ENCODE measurements at places on chromosomes 1 and 21. TPM values are rescaled to one million over a fixed set of nuclear protein-coding genes. Genes with fewer than 3 reads are reported as not detected.

- H3K36me3 ChIP-seq, result no peaks in the 10 kb centered on the region
- DNase-seq, result no peak
- no peaks in the 10 kb centered on the region for H3K27me3 ChIP-seq
- H3K27ac ChIP-seq, result no peak overlapping the region
- no peaks in the 10 kb centered on the region for H3K4me1 ChIP-seq
Observed at GRCh38 chr1:94526152-94526980, 15.2 kb downstream of the F3 start.

DNA sequence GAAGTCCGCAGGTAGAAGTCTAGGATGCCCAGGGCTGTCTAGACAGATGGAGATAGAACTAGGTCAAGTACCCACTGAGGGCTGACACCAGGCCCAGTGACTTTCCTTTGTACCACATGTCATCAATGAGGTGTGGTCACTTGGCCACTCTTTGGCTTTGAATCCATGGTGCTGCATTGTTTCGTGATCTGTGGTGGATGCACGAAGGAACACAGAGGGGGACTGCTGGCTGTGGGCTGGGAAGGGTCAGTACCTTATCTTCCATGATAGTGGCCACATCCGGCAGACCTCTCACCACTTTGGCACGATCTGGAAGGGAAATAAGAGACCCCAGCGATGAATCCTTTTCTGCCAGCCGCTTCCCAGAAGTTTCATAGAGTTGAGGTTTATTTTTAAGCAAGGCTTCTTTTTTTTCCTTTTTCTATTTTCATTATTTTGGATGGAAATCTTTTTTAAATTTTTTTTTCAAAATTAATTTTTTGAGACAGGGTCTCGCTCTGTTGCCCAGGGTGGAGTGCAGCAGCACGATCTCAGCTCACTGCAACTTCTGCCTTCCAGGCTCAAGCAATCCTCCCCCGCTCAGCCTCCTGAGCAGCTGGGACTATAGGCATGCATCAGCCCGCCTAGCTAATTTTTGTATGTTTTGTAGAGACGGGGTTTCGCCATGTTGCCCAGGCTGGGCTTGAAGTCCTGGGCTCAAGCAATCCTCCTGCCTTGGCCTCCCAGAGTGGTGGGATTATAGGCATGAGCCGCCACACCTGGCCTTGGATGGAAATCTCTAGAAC lies 53.1 kb downstream of the MYOM3 start:
- H3K4me1 ChIP-seq, result no peaks in the 10 kb centered on the region
- H3K4me3 ChIP-seq, result no peak overlapping the region
- H3K27me3 ChIP-seq, result no peaks in the 10 kb centered on the region
- no peaks in the 10 kb centered on the region for H3K36me3 ChIP-seq

FLG2 gene
- not detected for total RNA-seq

DNA sequence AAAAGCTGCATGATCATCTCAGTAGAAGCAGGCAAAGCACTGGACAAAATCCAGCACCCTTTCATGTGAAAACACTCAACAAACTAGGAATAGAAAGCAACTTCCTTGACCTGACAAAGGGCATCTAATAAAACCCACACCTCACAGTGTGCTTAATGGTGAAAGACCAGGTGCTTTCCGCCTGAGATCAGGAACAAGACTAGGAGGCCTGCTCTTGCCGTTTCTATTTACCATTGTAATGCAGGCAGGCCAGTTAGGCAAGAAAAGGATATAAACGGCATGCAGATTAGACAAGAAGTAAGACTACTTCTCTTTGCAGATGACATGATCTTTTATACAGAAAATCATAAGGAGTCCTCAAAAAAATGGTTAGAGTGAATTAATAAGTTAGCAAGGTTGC lies 37.2 kb downstream of the SLC37A1 start:
- peaks cover 23% of the 10 kb centered on the region for H3K36me3 ChIP-seq
- peak; percentile 51 for DNase-seq
- peak overlapping the region; percentile 43 for H3K27ac ChIP-seq
- H3K4me1 ChIP-seq, result no peaks in the 10 kb centered on the region
- H3K27me3 ChIP-seq, result no peaks in the 10 kb centered on the region

KIAA0040 gene
- 23.7 TPM for total RNA-seq

- H3K36me3 ChIP-seq, result no peaks in the 10 kb centered on the region
- no peaks in the 10 kb centered on the region for H3K4me1 ChIP-seq
- DNase-seq, result no peak
Observed at GRCh38 chr1:199898654-199899053, 128.9 kb upstream of the NR5A2 start.

- DNase-seq, result no peak
- H3K4me3 ChIP-seq, result no peak overlapping the region
- no peaks in the 10 kb centered on the region for H3K27me3 ChIP-seq
- no peaks in the 10 kb centered on the region for H3K4me1 ChIP-seq
Observed at GRCh38 chr1:106619080-106619826, 437.2 kb upstream of the PRMT6 start.

CRYAA gene
- total RNA-seq, result not detected

- no peak overlapping the region for H3K4me3 ChIP-seq
- no peak for DNase-seq
- H3K4me1 ChIP-seq, result no peaks in the 10 kb centered on the region
- H3K27me3 ChIP-seq, result no peaks in the 10 kb centered on the region
- no peaks in the 10 kb centered on the region for H3K36me3 ChIP-seq
- no peak overlapping the region for H3K27ac ChIP-seq
Observed at GRCh38 chr1:115363171-115363570, 25.1 kb upstream of the NGF start.

- H3K4me1 ChIP-seq, result no peaks in the 10 kb centered on the region
- no peak overlapping the region for H3K4me3 ChIP-seq
- no peaks in the 10 kb centered on the region for H3K27me3 ChIP-seq
- no peaks in the 10 kb centered on the region for H3K36me3 ChIP-seq
Observed at GRCh38 chr1:103194060-103194459, 85.7 kb upstream of the COL11A1 start.

DNA sequence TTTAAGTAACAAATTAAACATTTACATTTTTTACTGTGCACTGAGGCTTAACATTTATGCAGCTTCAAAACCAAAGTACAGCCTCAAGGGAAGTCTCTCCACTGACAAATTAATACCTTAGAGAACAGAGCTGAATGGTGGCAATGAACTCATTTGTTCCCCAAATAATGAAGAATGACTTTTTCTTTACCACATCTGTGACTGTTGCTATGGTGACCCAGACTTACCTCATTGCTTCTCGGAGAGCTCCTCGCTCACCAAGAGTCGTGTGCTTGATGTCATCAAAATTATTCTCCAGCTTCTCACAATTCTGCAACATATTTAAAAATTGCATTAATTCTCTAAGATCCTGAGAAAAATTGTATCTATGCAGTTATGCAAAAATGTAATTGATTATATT lies 92.9 kb downstream of the DPYD start:
- no peak overlapping the region for H3K27ac ChIP-seq
- H3K4me3 ChIP-seq, result no peak overlapping the region
- no peaks in the 10 kb centered on the region for H3K27me3 ChIP-seq
- no peak for DNase-seq

DNA sequence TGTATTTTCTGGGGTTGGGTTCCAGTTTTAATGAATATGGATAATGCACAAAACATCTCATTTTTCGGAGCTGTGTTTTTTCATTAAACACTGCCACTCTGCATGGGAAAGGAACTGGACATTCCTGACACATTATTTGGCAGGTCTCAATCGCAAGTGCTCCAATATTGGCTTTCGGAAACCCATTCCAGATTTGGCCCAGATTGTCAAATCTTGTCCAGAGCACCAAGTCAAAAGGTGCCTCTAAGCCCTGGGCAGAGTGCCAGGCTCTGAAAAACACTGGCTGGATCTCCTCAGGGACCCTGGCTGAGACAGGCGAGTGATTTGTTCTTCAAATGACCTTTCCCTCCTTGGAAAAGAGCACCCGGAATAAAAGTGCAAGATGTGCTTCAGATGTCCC lies 68.4 kb upstream of the MRPS6 start:
- no peak overlapping the region for H3K4me3 ChIP-seq
- H3K27ac ChIP-seq, result no peak overlapping the region
- DNase-seq, result no peak

DNA sequence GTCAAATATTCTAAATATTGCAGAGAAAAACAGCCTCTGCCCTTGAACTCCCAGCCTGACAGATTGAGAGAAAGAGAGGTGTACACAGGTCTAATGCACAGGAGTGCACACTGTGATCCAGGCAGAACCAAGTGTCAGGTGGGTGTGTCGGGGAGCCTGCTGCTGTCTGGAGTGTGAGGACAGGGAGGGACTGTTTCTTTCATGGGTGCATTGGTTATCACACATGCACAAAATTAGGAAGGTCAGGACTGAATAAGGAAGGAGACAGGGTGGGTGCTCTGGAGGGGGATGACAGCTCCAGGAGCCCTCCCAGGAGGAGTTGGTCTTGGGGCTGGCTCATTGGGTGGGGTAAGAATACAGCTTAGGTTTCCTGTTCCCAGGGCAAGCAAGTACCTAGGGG lies 13.3 kb upstream of the PINK1 start:
- H3K4me3 ChIP-seq, result no peak overlapping the region
- no peaks in the 10 kb centered on the region for H3K36me3 ChIP-seq
- H3K4me1 ChIP-seq, result no peaks in the 10 kb centered on the region

MAN1A2 gene
- total RNA-seq, result 27.9 TPM

GRCh38 chr1:45016090-45016697 lies 4.1 kb downstream of the UROD start:
- no peaks in the 10 kb centered on the region for H3K36me3 ChIP-seq
- H3K4me1 ChIP-seq, result peaks cover 4% of the 10 kb centered on the region
- H3K27ac ChIP-seq, result no peak overlapping the region
- H3K27me3 ChIP-seq, result no peaks in the 10 kb centered on the region

FAM151A gene
- total RNA-seq, result 0.66 TPM

SLFNL1 gene
- 0.27 TPM for total RNA-seq

DNA sequence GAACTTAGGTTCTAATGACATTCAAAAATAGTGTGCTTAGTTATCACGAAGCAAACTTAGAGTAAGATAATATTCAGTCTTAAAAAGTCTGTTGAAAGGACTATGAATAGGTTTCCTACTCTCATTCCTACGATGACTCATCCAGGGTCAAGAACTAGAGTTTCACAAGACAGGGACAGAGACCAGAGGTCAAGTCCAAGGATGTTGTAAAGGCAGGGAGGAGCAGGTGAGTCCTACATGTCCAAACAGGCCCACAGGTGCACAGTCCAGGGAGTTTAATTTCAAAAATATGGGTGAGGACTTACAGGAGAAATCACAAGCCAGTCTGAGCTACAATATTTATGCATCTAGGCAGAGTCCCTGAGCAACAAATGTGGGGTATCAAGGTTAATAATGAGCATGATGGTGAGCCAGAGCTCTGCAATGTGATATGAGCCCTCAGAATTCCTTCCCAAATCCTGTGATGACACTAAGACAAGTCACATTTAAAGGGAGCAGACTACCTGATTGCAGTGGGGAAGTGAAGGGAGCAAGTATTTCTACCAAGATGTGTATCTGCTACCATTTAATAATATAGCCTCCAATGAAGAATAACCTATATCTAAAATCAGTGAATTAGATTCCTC lies 100.0 kb upstream of the NRIP1 start:
- H3K4me3 ChIP-seq, result no peak overlapping the region
- no peak overlapping the region for H3K27ac ChIP-seq
- no peaks in the 10 kb centered on the region for H3K4me1 ChIP-seq
- no peaks in the 10 kb centered on the region for H3K36me3 ChIP-seq
- H3K27me3 ChIP-seq, result no peaks in the 10 kb centered on the region

GRCh38 chr1:244365809-244366208 lies 85.9 kb downstream of the ADSS2 start:
- no peaks in the 10 kb centered on the region for H3K36me3 ChIP-seq
- H3K4me3 ChIP-seq, result no peak overlapping the region
- no peaks in the 10 kb centered on the region for H3K27me3 ChIP-seq
- DNase-seq, result no peak
- no peaks in the 10 kb centered on the region for H3K4me1 ChIP-seq

- no peaks in the 10 kb centered on the region for H3K27me3 ChIP-seq
- H3K4me1 ChIP-seq, result no peaks in the 10 kb centered on the region
- H3K36me3 ChIP-seq, result no peaks in the 10 kb centered on the region
- DNase-seq, result no peak
Observed at GRCh38 chr21:34649400-34649799, 19.4 kb upstream of the CLIC6 start.

PBX1 gene
- total RNA-seq, result 27.2 TPM

- H3K36me3 ChIP-seq, result no peaks in the 10 kb centered on the region
- no peaks in the 10 kb centered on the region for H3K27me3 ChIP-seq
- H3K4me1 ChIP-seq, result no peaks in the 10 kb centered on the region
- H3K4me3 ChIP-seq, result no peak within 1 kb of the TSS
- H3K27ac ChIP-seq, result no peak within 1 kb of the TSS
Observed at GRCh38 chr1:62597281-62597680, at the start of gene ANGPTL3. Gene ANGPTL3 (plus strand): TSS chr1:62597520. CDS start chr1:62597567, 47 bp downstream.

GRCh38 chr1:63705078-63705477 lies 68.7 kb upstream of the ROR1 start:
- no peaks in the 10 kb centered on the region for H3K27me3 ChIP-seq
- peak overlapping the region; percentile 29 for H3K27ac ChIP-seq
- no peak overlapping the region for H3K4me3 ChIP-seq
- H3K36me3 ChIP-seq, result no peaks in the 10 kb centered on the region
- peak; percentile 61 for DNase-seq

DNA sequence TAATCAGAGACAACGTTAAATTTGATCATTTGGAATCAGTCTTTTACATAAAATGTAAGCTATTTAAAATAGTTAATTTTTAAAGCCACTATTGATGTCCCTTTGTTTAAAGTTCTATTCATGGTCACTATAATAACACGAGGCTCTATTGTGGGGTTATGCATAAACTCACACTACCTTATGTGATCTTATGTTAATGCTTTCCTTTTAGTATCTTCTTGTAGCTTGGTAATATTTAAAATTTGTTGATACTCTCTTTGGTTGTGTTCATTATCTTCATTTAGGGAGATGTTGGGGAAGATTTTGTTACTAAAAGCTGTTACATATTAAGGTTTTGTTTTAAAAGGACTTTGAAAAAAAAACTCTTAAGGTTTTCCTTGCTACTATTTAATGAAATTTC lies 1.2 kb downstream of the B3GALT2 start:
- no peaks in the 10 kb centered on the region for H3K27me3 ChIP-seq
- DNase-seq, result no peak

GRCh38 chr1:166193057-166193698 lies 26.4 kb upstream of the FAM78B start:
- no peaks in the 10 kb centered on the region for H3K4me1 ChIP-seq
- H3K27ac ChIP-seq, result no peak overlapping the region
- no peak for DNase-seq
- no peaks in the 10 kb centered on the region for H3K27me3 ChIP-seq
- H3K4me3 ChIP-seq, result no peak overlapping the region
- H3K36me3 ChIP-seq, result no peaks in the 10 kb centered on the region

All from colonic mucosa (tissue), 4 donors.